ENCODE measurements at places on chromosomes 5 and 9.
A peak's percentile ranks its signal among the peaks of the same experiment; 100 is the strongest.

GRCh38 chr5:16418471-16418922, 47.1 kb downstream of the ZNF622 start:
- DNase-seq: no peak

DNA sequence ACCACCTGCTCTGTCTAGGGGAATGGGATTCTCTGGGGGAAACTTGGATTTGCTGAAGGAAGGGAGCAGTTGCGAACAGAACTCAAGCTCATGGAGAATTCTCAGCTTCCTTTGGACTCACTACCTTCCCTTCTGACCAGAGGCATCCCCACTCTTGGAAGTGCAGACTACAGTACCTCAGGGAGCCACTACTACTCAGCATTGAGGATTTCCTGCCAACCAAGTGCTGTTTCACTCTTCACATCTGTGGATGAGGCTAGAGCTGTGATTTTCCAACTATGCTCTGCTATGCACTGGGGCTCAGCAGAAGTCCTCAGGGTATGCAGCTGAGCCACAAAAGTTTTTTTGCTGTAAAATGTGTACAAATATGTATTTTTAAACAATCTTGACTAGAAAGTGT, 43.9 kb downstream of the MACROH2A1 start:
- DNase-seq: peak; percentile 39

GRCh38 chr9:113220467-113221002, 542 bp downstream of the FKBP15 start:
- DNase-seq: no peak

GRCh38 chr5:131381777-131382176, 117.9 kb downstream of the CDC42SE2 start:
- DNase-seq: no peak

GRCh38 chr9:82192211-82192610, 203.6 kb downstream of the SPATA31D1 start:
- DNase-seq: no peak

- peak; percentile 91 for DNase-seq
Observed at GRCh38 chr5:172412724-172413286, 41.5 kb downstream of the SH3PXD2B start.

DNA sequence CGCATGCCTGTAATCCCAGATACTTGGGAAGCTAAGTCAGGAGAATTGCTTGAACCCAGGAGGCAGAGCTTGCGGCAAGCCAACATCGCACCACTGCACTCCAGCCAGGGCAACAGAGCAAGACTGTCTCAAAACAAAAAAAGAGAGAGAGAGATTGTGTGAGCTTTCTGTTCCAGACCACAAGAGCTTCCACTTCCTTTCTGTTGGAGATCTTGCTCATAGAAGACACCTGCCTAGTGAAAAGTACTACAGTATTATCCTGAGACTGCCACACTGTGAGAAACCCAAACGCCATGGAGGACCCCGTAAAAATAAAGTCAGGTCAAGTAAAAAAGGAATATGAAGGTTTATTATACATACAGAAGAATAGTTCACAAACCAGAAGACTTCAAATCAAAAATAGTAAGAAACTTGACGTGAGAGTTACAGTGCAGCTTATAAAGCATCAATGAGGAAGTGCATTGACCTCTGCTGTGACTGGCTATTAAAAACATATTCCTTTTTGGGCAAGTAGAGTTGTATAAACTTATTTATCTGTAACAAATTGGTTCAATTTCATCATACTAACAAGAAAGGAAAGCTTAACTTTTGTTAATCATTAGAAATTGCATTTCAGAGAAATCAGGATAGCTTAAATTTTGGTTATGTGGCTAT, 4.3 kb upstream of the EMB start:
- no peak for DNase-seq

DNA sequence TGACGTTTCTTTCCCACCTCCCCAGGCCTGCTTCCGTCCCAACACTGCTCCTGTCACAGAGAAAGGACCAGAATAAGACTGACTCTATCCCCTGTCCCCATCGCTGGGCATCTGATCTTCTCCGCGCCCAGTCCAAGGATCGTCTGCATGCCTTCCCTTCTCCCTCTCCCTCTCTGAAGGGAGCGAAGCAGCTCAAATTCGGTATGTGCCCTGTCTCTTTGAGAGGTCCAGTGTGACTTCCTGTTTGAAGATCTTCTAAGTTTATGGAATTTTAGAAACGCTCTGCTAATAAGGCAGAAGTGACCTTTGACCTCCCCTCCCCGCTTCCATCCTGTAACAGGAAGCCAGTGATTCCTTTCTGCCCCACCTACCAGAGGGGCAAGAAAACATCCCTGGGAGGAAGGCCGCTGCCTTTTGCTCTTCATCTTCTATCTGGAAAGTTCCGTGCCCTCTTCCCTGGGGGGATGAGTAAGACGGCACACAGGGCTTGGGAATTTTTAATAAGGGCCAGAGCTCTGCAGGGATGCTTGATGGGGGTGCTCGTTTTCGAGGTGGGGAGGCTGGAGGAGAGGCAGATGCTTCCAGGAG, 40.7 kb upstream of the RNU6ATAC start:
- no peak for DNase-seq

- peak; percentile 95 for DNase-seq
Observed at GRCh38 chr5:181191526-181192336, 13.3 kb downstream of the TRIM7 start.

DNA sequence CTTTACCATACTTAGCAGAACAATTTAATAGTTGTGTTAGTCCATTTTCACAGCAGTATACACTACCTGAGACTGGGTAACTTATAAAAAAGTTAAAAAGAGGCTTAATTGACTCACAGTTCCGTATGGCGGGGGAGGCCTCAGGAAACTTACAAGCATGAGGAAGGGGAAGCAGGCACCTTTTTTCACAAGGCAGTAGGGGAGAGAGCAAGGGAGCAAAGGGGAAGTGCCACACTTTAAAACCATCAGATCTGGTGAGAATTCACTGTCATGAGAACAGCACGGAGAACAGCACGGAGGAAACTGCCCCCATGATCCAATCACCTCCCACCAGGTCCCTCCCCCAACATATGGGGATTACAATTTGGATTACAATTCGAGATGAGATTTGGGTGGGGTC, 269.9 kb downstream of the MTRR start:
- DNase-seq: no peak

- no peak for DNase-seq
Observed at GRCh38 chr5:64110222-64110621, 55.4 kb upstream of the RNF180 start.

GRCh38 chr5:759111-759751, 25.3 kb downstream of the ZDHHC11B start:
- DNase-seq: no peak

DNA sequence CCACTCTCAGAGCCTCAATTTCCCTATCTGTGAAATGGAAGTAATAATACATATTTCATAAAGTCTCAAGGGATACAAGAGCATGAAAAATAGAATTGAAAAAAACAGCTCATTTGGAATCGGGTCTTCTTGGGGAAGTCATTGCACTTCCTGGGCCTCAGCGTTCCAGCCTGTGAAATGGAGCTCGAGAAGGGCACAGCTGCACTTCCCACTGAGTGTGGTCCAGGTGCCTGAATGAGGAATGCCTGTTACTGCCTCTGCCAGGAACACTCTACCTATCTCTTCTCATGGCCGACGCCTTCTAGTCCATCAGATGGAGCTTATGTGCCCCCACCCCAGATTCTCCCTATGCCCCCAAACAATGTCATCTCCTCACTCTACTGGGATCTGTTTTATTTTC, 924 bp upstream of the NEURL1B start:
- DNase-seq: no peak

GRCh38 chr9:87271696-87272477, 225.8 kb upstream of the DAPK1 start:
- DNase-seq: no peak

DNA sequence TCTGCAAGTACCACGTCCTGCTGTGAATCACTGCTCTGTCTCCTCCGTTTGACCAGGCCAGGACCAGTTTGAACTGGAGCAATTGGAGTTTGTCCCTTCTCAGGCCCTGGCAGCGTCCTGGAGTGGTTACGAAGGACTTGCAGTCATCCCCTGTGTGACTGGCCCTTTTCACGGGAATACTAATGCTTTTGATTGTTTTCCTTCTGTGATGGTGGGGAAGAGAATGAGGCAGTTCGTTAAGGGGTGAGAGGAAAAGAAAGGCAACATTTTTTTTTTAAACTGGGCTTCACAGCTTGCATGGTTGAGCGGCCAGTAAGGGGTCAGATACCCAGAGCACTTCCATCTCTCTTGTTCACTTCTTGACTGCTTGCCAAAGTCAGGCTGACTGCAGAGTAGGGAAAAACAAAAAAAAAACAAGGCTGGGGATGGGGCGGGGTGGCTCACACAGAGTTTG, 153.5 kb upstream of the STK32A start:
- DNase-seq: no peak

- DNase-seq: no peak
Observed at GRCh38 chr9:1879501-1879900, 135.6 kb upstream of the SMARCA2 start.

Measured in AG08395 (cell line).